ENCODE measurements at places on chromosomes 6 and 20.

- no peak for DNase-seq
Measured at GRCh38 chr6:30196376-30196775, 16.8 kb downstream of the TRIM26 start.

DNA sequence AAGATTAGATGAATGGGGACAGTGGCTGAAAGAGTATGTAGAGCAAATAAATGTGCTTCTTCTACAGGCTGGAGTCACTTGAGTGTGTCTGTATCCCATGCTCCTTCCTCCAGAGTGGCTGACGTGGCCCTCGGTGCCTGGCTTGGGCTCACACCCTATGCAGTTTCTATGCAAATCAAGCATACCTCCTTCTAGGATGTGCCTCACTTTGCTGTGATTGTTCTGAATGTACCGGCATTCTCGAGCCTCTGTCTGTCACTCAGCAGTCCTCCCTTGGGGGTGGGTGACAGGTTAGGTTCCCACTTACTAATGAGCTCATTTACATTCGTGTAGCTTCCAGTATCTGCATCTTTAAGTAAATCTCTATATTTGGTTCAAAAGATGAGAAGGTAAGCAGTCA is 55.1 kb upstream of the HDDC2 start:
- DNase-seq, result no peak

GRCh38 chr20:58107533-58107932 is 120.9 kb downstream of the ANKRD60 start:
- no peak for DNase-seq

GRCh38 chr20:51715163-51715855 is 52.9 kb downstream of the ATP9A start:
- DNase-seq, result no peak

DNA sequence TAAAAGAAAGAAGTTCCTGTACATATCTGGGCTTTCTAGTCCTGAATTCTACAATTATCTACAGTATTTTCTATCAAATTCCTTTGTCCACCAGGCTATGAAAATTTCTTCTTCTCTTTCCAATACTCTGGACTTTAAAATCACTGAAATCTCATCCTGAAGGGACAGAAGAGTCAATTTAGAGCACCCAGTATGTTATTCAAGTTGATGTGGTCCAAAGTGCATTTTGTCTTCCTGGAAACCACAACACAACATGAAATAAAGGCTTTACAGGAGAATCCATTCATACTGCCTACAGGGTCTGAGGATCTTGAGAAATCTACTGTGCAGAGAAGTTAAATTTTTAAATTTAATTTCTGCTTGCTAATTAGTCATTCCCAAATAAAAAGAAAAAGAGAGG is 94.9 kb upstream of the ADGRF1 start:
- DNase-seq, result no peak

- no peak for DNase-seq
Measured at GRCh38 chr6:49462071-49462470, 982 bp downstream of the MMUT start.

- no peak for DNase-seq
Measured at GRCh38 chr20:37415118-37416085, 69.5 kb downstream of the SRC start.

- no peak for DNase-seq
Measured at GRCh38 chr6:53301801-53302537, 46.8 kb downstream of the ELOVL5 start.

GRCh38 chr6:88709819-88710246 is 253.6 kb downstream of the RNGTT start:
- DNase-seq, result no peak

DNA sequence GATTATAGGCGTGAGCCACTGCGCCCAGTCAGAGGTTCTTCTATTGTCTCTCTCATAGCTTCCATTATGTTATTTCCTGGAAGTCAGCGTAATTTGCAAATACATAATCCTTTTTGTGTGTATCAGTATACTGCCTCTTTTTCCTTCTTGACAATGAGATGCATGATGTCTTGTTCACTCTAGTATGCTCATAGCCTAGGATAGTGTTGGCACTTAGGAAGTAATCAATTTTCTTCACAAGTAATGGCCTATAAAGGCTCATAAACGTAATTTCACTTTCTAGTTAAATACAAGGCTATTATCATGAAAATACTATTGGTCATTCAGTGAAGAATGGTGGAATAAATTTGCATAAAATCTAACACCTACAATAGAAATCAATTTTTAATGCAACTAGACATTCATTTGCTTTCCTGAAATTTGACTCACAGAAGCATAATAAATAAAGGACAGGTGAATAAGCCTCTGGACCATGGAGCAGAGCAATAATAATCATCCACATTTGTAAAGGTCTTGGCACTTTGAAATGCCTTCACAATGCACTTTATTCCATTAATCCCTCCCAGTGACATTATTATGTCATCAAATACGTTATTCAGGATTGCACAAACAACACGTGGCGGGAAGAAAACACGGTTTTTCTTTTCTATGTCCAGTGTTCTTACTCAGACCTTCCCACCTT is 366.9 kb upstream of the BTBD3 start:
- DNase-seq, result no peak

GRCh38 chr6:168208402-168208801 is 111.2 kb downstream of the DACT2 start:
- no peak for DNase-seq

GRCh38 chr6:118639054-118639964 is 12.1 kb downstream of the CEP85L start:
- DNase-seq, result no peak

- DNase-seq, result no peak
Measured at GRCh38 chr20:17806739-17807441, 107.1 kb downstream of the BANF2 start.

DNA sequence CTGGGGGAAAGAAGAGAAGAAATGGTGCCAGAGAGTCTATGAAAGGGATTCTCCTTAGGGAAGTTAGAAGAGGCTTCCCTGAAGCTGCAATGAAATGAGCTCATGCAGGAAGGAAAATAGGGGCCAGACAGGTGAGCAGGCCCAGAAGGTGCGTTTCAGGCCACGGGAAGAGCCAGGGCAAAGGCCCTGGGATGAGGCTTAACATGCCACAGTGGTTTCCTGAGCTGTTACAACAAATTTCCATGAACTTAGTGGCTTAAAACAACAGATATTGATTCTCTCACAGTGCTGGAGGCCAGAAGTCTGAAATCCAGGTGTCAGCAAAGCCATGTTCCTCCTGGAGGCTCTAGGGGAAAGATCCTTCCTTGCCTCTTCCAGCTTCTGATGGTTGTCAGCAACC is 167.9 kb downstream of the TFAP2C start:
- DNase-seq, result no peak

GRCh38 chr20:48846516-48847492 is 19.0 kb upstream of the PREX1 start:
- no peak for DNase-seq

- DNase-seq, result no peak
Measured at GRCh38 chr20:11195899-11196558, 522.2 kb upstream of the JAG1 start.

- no peak for DNase-seq
Measured at GRCh38 chr20:49584418-49585382, 16.8 kb upstream of the PTGIS start.

GRCh38 chr6:108801366-108801765 is 46.9 kb upstream of the ARMC2 start:
- DNase-seq, result no peak

- DNase-seq, result no peak
Measured at GRCh38 chr20:43955062-43955749, 40.6 kb downstream of the TOX2 start.

- DNase-seq, result no peak
Measured at GRCh38 chr6:70864401-70864800, 92.5 kb downstream of the B3GAT2 start.

DNA sequence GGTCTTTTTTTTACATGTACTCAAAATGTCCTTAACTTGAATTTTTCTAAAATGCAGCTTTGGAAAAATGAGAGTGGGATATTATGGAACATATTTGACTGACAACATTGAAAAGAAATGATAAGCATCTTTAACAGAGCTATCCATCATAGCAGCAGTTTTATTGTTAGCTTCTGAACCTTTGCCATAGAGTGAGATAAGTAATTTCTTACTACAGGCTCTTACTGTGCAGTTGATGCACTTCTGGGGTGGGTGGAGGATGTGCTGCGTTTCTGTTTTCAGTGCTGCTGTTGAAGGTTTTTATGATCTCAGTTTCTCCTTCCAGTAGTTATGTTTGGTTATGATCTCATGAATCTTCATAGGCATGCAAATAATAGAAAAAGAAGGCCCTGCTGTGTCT is 267.0 kb downstream of the TMEM242 start:
- no peak for DNase-seq

- no peak for DNase-seq
Measured at GRCh38 chr6:3837781-3838180, 11.4 kb upstream of the FAM50B start.

GRCh38 chr6:158764183-158764849 is 54.9 kb downstream of the EZR start:
- DNase-seq, result no peak

DNA sequence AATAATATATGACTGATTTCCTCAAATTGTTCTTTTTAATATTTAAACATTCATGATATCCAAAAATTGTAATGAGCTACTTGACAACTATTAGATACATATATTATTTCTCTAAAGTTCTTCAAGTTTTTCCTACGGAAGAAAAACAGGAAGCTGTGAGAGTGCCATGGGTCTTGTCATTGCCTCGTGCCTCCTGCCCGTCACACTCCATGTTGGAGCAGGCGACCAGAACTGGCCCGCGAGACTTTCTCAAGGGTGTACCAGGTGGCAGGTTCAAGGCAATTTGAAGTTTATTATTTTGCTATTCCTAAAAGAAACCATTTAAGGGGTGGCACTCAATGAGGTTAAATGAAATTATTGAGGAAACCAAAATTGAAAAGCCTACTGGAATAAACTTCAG is 337.2 kb downstream of the HACE1 start:
- no peak for DNase-seq

DNA sequence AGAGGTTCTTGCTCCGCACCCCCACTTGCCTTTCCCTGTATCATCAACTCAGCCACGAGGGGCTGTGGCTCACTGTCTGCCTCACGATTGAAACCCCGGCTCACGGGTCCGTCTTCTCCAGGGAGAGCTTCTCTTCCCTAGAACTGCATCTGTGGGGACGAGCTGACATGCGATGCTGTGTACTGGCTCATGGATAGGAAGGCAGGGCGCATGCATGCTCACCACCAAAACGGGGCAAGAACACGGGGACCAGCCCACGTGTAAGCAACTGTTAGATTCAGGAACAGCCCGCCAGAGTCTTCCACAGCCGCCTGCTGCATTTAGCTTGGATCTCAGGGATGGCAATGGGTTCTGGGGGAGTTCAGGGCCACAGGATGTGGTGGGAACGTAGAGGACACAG is 275.9 kb upstream of the CDH4 start:
- DNase-seq, result no peak

GRCh38 chr6:158206740-158207421 is 38.7 kb downstream of the GTF2H5 start:
- no peak for DNase-seq

GRCh38 chr6:56652994-56653393 is 10.3 kb upstream of the DST start:
- DNase-seq, result peak; percentile 62

GRCh38 chr20:58237318-58238132 is 9.1 kb upstream of the ANKRD60 start:
- DNase-seq, result no peak

DNA sequence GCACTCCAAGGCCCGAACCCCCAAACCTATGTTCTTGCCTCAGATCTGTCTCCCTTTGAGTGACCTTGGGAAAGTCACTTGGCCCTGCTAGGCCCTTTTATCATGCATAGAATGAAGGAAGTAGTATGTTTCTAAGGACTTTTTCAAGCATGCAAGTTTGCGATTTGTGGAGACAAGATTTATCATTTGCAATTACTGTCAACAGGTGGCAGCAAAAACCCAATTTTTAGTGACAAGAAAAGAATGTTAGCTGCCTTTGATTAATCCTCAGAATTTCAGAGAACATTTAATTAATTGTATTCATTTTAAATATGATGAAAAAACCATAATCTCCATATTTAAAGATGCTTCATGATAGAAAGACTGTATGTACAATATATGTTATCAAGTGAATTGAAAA is 28.3 kb upstream of the PREP start:
- no peak for DNase-seq

GRCh38 chr6:44554861-44555260 is 167.4 kb downstream of the CDC5L start:
- no peak for DNase-seq

DNA sequence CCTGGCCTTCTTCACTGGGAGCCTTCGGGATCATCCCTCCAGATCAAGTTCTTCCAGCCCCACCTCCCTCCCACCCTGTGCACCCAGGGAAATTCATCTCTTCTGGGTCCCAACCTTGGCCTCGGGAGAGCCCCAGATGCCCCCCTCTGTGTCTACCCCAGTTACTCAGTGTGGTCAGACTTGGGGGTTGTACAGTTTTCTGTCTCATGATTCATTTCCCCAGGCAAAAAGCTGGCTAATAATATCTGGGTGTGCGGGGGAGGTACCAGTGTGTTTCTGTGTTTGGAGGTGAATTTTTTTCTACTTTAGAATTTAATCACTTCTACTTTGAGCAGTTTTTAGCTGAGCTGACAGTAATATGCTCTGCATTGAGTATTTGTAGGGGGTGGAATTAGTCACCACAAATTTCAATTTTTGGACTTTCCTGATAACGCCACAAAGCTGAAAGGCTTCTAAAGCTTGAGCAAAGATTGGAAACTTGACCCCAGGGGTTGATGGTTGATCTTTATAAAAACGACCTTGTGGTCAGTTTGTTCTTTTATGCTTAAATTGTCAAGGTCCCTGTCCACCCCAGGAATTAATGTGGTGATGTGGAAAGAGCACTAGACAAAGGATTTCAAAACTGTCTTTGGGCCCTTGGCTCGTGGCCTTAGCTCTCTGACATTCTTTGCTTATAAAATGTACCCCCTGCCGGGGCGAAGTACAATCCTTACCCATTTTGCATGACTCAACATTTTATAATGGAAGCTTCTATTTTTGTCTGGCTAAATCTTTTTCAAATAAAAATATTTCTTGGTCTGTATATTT is 284.7 kb upstream of the TAB2 start:
- DNase-seq, result no peak

DNA sequence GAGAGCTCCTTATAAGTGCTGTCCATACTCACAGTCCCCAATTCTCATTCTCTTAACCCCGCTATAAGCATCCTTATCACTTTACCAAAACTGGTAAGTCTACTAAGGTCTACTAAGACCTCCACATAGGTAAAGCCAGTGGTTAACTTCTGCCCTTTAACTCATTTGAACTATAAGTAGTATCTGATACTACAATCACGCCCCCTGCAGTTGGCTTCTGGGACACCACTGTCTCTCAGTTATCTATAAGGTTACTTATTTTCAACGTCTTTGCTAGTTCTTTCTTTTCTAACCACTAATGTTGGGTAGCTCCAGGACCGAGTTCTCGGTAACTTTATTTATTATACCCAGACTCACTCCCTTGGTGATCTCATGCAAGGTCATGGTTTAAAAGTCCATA is 142.6 kb downstream of the ARHGAP18 start:
- DNase-seq, result no peak

DNA sequence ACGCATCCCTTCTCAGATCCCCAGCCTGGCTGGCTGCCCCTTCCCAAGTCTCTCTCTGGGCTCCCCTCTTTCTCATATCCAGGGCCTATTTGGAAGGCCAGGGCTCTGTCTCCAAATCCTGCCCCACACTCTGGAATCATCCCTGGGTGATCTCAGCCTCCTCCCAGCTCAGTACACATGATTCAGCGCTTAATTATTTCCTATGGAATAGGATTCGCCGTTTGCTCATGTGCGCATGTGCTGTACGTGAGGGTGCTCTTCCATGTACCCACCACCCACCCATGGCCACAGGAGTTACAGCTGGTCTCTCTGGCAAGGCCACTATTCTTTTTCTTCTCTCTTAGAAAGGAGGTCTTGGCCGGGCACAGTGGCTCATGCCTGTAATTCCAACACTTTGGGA is 81.7 kb upstream of the FOXP4 start:
- DNase-seq, result no peak

GRCh38 chr20:15840636-15841301 is 732.5 kb downstream of the KIF16B start:
- DNase-seq, result no peak

Measured in DMS79 (cell line).